ENCODE measurements at places on chromosomes 4 and X.

DNA sequence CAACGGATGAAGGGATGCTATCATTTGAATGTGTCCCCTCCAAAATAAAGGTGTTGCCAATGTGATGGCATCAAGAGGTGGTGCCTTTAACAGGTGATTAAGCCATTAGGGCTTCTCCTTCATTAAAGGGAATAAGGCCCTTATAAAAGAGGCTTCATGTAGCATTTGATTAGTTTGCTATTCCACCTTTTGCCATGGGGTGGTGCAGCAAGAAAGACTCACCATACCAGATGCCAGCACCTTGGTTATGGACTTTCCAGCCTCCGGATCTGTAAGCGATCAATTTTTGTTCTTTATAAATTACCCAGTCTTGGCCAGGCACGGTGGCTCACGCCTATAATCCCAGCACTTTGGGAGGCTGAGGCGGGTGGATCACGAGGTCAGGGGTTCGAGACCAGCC lies 7.9 kb upstream of the SLC25A43 start:
- peak; percentile 54 for DNase-seq

GRCh38 chrX:1322393-1322792 lies 14.2 kb upstream of the IL3RA start:
- no peak for DNase-seq

- DNase-seq: no peak
Measured at GRCh38 chrX:107571296-107571998, 56.9 kb upstream of the PRPS1 start.

DNA sequence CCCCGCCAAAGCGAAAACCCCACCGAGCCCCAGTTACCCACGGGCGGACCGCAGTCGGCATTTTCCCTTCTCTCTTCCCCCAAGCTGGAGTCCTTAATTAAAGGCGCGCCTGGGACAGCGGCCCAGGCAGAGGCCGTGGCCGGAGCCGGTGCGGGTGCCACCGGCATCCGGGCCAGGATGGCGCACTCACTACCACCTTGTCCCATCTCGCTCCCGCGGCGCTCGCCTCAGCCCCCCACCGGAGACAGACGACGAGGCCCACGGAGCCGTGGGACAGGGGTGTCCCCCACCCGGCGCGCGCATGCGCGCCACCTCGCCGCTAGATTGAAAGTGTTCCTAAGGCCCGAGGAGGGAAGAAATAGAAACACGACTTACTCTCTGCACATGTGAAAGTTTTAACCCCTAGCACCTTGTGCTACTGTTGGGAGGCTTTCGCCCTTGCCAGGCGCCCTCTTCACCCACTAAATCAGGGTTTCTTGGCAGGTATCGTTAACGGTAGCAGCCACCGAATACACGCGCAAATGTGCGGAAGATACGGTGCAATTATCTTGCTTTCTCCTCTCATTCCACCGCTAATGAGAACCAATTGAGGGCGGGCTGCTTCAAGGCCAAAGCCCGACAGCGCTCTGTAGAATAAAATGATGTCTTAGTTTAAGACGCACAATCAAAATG lies 64.3 kb upstream of the CCDC160 start:
- DNase-seq: peak; percentile 18

GRCh38 chr4:74772106-74772505 lies 22.2 kb downstream of the BTC start:
- no peak for DNase-seq

GRCh38 chr4:123206016-123206415 lies 190.6 kb upstream of the SPRY1 start:
- DNase-seq: no peak

DNA sequence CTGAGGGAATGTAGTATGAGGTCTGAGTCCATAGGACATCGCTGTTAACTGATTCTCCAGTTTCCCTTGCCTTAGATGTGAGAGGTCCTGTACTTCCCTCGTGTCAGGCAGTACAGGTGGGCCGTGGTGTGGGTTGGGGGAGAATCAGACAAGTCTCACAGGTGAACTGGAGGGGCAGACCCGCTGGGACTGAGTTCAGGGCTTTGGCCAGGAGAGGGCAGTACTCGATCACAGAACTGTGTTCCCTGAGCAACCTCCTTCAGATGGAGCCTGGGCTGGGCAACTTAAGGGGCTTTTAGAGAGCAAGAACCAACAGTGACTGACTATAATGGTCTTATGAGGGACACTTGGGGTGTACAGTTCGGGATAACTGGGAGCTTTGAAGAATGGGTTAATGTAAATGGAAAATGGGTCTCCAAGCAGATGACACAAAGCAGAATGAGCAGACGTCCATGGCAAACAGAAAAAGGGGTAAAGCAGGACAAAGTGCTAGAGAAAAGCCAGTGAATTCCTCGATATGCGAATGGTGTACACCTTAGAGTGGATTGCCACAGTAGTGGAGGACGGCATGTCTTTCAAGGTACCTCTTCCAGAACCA lies 83.6 kb downstream of the CCNG2 start:
- peak; percentile 38 for DNase-seq

- DNase-seq: no peak
Measured at GRCh38 chr4:188194421-188194820, 55.2 kb downstream of the TRIML1 start.

GRCh38 chr4:38856524-38857337 lies at the start of gene TLR6:
Gene TLR6, minus strand, starts transcription at chr4:38856817. Its CDS starts 27,344 bp downstream, at chr4:38829473.
- DNase-seq: peak; percentile 54

DNA sequence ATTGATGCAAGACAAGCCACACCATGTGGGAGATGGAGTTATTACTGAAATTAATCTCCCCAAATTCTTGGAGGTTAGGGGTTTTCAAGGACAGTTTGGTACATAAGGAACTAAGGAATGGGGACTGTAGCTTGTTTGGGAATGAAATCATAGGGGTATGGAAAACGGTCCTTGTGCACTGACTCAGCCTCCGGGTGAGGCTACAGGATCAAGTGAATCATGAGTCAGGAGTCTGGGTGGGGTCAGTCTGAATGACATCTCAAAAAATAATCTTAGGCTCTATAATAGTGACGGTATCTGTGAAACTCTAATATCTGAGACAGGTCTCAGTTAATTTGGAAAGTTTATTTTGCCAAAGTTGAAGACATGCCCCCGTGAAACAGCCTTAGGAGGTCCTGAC lies 128.5 kb upstream of the CYSLTR1 start:
- DNase-seq: no peak

GRCh38 chr4:6755088-6755753 lies 27.3 kb upstream of the KIAA0232 start:
- no peak for DNase-seq

- no peak for DNase-seq
Measured at GRCh38 chr4:602559-602942, 22.8 kb upstream of the PDE6B start.

GRCh38 chr4:159266981-159267868 lies 164.3 kb downstream of the RAPGEF2 start:
- DNase-seq: no peak

DNA sequence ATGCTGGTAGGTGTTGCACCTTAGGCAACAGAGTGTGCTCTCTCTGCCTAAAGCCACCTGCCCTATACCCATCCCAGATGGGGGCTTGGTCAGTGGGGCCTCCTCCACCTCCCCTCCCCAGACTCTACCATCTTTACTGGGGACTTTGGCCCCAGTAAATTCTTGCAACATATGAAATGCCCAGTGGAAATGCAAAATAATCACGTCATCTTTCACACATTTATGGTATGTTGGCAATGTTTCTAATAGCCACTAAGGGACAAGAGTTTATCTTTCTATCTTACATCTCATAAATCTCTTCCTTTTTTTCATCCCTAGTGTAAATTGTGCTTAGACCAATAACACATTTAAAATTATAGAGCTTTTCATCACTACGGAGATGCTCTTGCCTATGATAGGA lies 103.0 kb upstream of the MAML3 start:
- no peak for DNase-seq

- DNase-seq: no peak
Measured at GRCh38 chr4:152415980-152416379, 119.9 kb downstream of the FBXW7 start.

- no peak for DNase-seq
Measured at GRCh38 chr4:186704057-186704456, 19.6 kb downstream of the FAT1 start.

GRCh38 chrX:24528605-24529004 lies 63.5 kb downstream of the PDK3 start:
- DNase-seq: peak; percentile 12

- DNase-seq: no peak
Measured at GRCh38 chr4:153799694-153800074, 10.8 kb upstream of the SFRP2 start.

GRCh38 chr4:24849756-24850155 lies 54.4 kb downstream of the SOD3 start:
- DNase-seq: no peak

DNA sequence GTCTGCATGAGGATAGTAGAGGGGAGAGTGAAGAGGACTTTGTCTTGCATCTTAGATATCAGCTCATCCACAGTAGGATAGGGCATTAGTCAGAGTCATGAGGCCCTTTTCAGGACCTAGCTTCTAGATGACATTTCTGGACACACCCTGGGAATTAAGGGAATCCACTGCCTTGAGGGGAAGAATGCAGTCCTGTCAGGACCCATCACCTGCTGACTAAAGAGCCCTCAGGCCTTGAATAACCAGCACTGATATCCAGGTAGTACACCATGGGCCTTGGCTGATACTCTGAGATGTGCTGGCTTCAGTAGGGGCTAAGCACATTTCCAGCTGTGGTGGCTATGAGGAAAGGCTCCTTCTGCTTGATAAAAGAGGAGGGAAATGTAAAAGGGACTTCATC lies 134.4 kb downstream of the EDA2R start:
- DNase-seq: no peak

GRCh38 chr4:57191523-57192034 lies 81.4 kb upstream of the IGFBP7 start:
- DNase-seq: no peak

- DNase-seq: no peak
Measured at GRCh38 chr4:100042235-100042634, 92.2 kb upstream of the H2AZ1 start.

DNA sequence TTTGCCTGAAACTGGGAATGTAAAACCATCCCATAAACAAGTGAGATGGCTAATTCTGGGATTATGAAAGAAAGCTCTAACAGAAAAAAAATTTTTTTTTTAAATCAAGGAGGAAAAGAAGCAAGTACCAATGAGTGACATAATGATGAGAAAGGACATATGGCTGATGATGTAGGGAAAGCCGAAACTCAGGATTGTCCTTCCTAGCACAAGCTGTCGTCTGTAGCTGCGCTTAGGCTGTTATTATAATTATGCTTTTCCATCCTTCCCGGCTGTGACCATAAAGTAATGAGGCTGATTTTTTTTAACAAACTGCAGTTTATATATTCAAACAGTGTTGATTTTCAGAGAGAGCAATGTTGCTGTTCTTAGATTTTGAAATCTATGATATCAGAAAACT lies 209.8 kb upstream of the NOCT start:
- DNase-seq: no peak

DNA sequence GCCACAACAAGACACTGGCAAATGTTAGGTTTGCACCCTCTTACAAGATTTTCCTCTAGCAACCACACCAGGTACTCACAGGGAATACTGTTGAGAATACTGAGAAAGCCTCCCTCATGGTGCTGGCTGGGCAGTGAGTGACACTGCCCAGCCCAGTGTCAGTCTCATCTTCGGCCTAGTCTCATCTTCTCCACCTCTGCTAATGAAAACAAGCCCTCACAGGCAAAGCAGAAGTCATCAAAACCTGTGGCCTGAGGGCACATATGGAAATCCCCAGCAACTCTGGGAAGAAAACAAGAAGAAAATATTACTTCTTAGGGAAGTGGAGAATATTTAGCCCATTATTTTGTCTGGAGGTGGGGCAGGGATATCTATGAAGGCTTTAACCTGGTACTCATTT lies 7.9 kb upstream of the ADAM29 start:
- no peak for DNase-seq

- DNase-seq: peak; percentile 9
Measured at GRCh38 chr4:80125252-80126177, 52.5 kb upstream of the ANTXR2 start.

- no peak for DNase-seq
Measured at GRCh38 chr4:150297861-150298474, 219.7 kb downstream of the DCLK2 start.

DNA sequence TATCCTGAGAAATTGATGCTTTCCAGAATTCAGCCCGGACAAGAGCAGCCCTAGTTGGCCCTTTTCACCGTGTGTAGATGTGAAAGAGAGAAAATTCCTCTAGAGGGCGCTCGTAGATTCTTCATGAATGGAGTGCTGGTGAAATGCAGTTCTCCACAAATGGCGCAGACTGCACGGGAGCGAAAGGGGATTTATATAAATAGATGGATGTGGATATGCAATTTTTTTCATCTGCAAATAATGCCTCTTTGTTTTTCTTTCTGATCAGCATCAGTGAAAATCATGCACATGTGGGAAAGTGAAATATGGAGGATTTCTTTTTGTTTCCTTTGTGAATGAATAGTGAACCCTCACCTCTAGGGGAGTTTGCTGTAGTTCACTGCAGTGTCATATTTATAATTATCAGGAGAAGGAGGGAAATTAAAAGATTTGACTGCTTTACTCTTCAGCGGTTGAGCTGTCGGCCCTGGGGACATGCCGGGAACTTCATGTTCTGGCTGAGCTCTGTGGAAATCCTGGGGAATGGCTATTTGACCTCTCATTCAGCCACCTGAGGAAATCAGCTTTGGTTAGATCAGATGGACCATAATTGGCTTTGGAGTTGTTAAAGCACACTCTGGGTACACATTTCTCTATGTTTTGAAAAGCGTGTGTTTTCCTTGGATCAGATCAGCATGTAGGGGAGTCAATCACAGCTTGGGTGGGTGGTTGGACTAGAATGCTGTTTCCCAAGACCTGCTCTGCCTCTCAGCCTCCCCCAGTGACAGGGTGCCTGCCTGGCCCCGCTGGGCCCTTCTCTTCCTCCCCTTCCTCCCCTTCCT lies 115.0 kb upstream of the SHISA3 start:
- peak; percentile 76 for DNase-seq

DNA sequence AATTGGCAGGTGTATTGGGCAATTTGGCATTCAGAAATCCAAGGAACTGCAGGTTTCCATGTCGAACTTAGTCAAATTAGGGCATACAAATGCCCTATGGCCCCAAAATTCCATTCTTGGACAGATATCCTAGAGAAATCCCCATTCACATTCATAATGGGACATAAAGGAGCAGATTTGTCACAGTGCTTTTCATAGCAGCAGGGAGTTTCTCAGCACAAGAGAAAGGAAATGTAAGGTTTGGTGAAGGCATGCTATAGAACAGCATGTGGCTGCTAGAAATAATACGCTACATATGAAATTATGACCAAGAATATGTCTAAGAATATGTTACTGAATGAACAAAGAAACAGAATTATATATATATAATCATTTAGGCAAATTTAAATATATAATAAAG lies 437.5 kb upstream of the BOD1L1 start:
- no peak for DNase-seq

DNA sequence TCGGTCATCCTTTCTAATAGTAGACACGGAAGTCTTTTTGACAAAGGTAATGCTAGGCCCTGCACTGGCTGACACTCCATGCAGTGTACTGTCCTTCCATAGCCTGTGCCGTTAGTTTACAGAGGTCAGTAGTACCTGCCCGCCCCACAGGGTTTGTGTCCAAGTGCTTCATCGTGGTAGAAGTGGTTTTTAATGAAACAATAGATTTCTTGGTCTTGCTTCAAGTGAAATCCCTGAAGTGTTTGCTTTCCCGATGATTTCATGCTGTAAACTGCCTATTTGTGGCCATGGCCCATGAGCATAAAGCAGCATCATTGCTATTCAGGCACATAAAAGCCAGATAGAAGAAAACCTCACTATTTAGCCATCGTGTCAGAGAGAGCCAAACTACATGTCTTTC lies 139.3 kb downstream of the GPR143 start:
- DNase-seq: no peak
